ENCODE measurements at places on chromosomes 1 and 21. TPM values are rescaled to one million over a fixed set of nuclear protein-coding genes. Genes with fewer than 3 reads are reported as not detected.

Gene LRRC71
- not detected for total RNA-seq

Gene C8B
- not detected for total RNA-seq

Gene VHLL
- total RNA-seq = not detected

Gene NIBAN1
- 26.3 TPM for total RNA-seq

Gene NUCKS1
- total RNA-seq = 60.8 TPM

Gene UTP25
- 9.3 TPM for total RNA-seq

Gene BMP8B
- total RNA-seq = 0.31 TPM
